ENCODE measurements at places on chromosomes 2 and 18. TPM values are rescaled to one million over a fixed set of nuclear protein-coding genes. Genes with fewer than 3 reads are reported as not detected.

DNA sequence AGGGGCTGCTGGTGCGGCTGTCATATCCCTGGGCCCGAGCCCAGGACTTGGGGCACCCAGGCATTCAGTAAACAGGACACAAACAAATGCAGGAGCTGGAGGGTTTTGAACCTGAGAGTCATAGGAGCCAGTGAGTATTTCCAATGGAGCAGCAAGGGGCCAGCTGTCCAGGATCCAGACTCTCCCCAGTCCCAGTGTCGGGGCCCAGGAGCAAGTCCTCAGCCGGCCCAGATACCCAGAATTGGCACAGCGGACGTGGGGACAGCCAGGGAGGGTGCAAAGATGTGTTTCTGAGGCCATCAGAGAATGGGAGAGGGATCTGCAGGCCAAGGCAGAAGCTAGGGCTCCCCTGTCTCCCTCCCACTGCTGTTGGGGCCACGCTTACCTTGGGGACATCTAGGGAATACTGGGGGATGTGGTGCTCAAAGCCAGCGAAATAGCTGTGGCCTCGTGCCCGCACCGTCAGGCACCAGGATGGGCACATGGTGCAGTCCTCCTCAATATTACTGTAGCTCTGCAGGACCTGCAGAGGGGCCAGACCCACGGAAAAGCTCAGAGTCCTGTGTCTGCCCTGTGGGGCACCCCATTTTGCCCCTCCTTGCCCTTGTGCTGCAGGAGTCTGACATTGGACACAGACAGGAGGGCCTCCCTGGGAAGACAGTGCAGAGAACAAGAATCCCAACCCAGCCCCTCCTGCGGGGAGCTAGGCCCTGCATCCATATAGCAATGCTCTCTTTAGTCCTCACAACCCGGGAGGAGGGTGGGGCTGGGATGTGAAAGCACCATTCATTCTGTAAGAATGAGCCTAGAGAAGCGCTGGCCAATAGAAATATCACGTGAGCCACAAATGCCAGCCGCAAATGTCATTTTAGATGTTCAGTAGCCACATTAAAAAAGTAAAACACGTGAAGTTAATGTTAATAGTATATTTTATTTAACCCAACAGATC, 15.4 kb downstream of the CFAP65 start:
- no peak for DNase-seq

- DNase-seq = no peak
Measured at GRCh38 chr2:100603414-100603813, 40.6 kb downstream of the PDCL3 start.

Gene SALL3
- not detected for total RNA-seq

Gene DRC1
- 0.21 TPM for total RNA-seq

- DNase-seq = no peak
Measured at GRCh38 chr2:47236503-47237215, 81.6 kb upstream of the STPG4 start.

- no peak for DNase-seq
Measured at GRCh38 chr2:192828947-192829346, 634.2 kb upstream of the TMEFF2 start.

- DNase-seq = no peak
Measured at GRCh38 chr2:47094511-47095142, 60.5 kb downstream of the STPG4 start.

GRCh38 chr2:168158586-168158985, 88.8 kb downstream of the STK39 start:
- no peak for DNase-seq

Gene AGXT
- not detected for total RNA-seq

Gene FAM124B
- 82.0 TPM for total RNA-seq

GRCh38 chr2:192969055-192969454, 774.3 kb upstream of the TMEFF2 start:
- DNase-seq = no peak

DNA sequence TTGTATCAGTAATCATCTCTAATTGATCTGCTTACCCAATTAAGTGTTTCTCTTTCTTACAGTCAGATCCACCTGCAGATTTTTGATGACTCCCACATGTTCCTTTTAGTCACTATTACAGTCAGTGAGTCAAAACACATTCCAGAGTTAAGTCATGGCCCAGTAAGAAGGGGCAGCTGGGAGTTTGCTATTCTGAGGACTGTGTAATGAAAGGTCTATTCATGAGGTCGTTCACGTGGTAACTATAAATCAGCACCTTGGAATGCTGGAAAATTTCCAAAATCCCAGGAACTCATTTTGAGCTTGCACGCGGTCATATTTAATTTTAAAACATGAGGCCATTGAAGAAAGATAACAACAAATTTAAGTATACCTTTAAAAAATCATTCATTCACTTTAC, 252.5 kb downstream of the XIRP2 start:
- peak; percentile 86 for DNase-seq

Gene BCS1L
- total RNA-seq = 57.4 TPM

Gene ARHGAP15
- not detected for total RNA-seq

- no peak for DNase-seq
Measured at GRCh38 chr2:219699440-219699821, 72.0 kb downstream of the SLC4A3 start.

- peak; percentile 9 for DNase-seq
Measured at GRCh38 chr18:32439802-32440201, 30.9 kb downstream of the GAREM1 start.

Gene POTEC
- not detected for total RNA-seq

- DNase-seq = no peak
Measured at GRCh38 chr2:109220860-109221259, 91.9 kb downstream of the SH3RF3 start.

- DNase-seq = no peak
Measured at GRCh38 chr2:12676771-12677170, 40.0 kb upstream of the TRIB2 start.

GRCh38 chr2:19046986-19047780, 311.2 kb downstream of the OSR1 start:
- DNase-seq = no peak

DNA sequence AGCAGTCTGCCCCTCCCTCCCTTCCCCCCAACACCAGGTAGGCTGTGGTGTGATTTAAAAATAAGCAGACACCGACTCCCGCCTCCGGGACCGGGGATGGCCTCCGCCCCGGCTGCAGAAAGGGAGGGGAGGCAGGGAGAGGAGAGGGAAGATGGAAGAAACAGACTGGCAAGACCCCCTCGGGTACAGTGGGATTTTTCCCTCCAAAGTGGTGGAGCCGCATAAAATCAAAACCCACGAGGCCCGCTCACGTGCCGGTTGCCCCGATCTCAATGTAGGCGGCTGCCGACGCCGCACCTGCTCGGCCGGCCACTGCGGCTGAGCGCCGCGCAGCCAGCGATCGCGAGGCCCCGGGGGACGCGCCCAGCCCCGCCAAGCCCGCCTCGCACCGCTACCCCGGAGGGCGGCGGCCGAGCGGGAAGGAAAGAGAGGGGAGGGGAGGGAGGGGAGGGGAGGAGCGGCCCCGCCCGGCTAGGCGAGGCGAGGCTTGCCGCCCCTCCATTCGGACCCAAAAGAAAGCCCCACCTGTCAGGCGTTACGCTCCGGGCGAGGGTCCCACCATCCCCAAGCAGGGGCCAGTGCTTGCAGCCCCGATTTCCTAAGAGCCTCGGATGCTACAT, 811 bp downstream of the ADD2 start:
- DNase-seq = no peak

GRCh38 chr2:45888641-45889040, 237.2 kb downstream of the PRKCE start:
- no peak for DNase-seq

Gene RBKS
- 0.74 TPM for total RNA-seq

DNA sequence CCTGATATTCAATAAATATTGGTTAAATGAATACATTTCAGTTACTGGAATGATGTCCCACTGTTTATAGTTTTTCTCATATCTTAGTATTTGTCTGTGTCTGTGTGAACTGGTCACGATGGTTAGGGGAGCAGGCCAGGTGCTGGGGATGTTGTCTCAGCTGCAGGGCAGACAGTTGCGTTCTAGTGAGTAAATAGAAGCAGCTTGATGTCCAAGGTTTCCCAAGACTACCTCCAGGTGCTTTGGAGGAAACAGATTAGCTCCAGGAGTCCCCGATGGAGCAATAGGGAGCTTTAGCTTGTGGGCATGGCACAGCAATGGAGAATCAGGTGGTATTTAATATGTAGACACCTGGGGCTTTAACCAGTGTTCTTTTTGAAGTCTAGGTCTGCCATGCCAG, 75.5 kb downstream of the GULP1 start:
- no peak for DNase-seq

GRCh38 chr2:174827371-174828369, 63.4 kb upstream of the CHRNA1 start:
- DNase-seq = peak; percentile 82

GRCh38 chr2:116167107-116167506, 1647.4 kb upstream of the DDX18 start:
- no peak for DNase-seq

Gene ABCG8
- not detected for total RNA-seq

Gene RNF152
- total RNA-seq = 27.5 TPM

Gene SLC4A3
- total RNA-seq = 0.21 TPM

- no peak for DNase-seq
Measured at GRCh38 chr18:59877361-59877760, 22.4 kb upstream of the PMAIP1 start.

- peak; percentile 49 for DNase-seq
Measured at GRCh38 chr18:2654169-2654927, 1.2 kb upstream of the SMCHD1 start.

Gene GCKR
- total RNA-seq = 1.2 TPM

DNA sequence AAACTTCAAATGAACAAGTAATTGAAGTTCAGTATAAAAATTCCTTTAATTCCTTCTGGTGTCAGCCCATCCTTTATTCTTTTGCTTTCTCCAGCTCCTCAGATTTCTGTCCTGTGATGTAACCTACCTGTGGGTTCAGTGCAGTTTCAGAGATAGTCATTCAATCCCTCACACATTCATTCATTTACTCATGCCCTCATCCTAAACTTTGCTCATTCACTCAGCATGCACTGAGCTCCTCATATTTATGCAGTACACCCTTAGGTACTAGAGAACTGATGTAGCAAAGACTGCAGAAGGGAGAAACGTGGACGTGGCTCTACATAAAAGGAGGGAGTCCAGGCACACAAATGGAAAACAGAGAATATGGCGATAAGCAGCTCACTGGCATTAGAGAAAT, 45.3 kb upstream of the STAT1 start:
- DNase-seq = no peak

Gene POTEE
- total RNA-seq = 0.21 TPM

- peak; percentile 69 for DNase-seq
Measured at GRCh38 chr2:72293620-72294019, 146.0 kb upstream of the CYP26B1 start.

Gene CETN1
- total RNA-seq = not detected

GRCh38 chr2:152407204-152407721, 72.3 kb downstream of the FMNL2 start:
- no peak for DNase-seq

Gene RNF125
- total RNA-seq = 0.92 TPM

GRCh38 chr2:9271091-9271490, 64.5 kb downstream of the ASAP2 start:
- no peak for DNase-seq

DNA sequence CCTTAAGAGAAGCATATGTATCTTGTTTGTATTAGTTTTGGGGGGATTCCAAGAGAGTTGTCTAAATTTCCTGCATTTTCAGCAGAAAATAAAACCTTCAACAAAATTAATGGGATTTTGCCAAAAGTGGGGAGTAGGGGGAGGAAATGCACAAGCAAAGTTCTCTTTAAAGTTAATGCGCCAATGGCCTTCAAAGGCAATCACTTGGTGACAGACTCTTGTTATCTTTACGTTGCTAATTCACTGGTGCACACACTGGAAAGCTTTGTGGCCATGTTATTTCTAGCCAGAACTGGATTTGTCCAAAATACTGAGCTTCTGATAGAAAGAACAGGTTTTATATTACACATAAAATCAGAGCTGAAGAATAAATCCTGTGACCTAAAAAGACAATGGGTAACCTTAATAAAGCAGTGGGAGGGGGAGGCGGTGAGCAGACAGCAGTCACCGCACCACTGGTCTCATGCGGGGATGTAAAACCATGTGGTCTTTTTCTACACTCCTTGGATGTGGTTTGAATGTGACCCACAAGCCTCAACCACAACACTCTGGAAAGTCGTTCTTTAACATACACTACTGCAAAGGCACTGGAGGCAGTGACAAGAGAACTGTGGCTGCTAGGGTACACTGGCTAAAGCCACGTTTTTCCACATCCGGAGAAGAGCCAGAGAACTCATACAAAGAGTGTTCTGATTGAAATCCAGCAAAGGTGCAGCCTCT, 176.9 kb upstream of the SMAD7 start:
- no peak for DNase-seq

Gene COPS9
- 196 TPM for total RNA-seq

DNA sequence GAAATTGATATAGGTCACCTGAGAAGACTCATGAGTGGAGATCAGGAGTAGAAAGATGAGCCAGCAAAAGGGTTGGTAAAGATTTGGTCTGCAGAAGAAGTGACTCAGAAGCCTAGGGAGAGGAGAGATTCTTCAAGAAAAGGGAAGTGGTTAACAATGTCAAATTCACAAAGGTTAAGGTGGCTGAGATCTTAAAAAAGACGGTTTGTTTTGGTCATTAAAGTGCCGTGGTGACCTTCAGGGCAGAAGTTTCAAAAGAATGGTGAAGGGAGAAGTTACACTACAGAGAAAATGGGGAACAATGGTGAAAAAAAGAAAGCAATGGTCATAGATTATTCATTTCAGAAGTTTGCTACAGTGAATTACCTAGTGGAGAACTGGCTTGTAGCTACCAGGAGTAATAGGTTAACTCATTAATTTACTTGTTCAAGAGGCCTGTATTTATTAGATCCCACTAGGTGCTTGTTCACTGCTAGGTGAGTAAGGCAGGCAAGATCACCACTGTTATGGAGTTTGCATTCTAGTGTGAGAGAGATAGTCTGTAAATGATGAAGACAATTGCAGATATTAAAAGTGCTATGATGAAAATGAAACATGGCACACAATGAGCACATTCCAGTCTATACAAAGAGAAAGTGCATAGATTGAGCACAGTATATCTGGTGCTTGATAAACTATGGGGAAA, 43.0 kb downstream of the FBXO48 start:
- DNase-seq = no peak

DNA sequence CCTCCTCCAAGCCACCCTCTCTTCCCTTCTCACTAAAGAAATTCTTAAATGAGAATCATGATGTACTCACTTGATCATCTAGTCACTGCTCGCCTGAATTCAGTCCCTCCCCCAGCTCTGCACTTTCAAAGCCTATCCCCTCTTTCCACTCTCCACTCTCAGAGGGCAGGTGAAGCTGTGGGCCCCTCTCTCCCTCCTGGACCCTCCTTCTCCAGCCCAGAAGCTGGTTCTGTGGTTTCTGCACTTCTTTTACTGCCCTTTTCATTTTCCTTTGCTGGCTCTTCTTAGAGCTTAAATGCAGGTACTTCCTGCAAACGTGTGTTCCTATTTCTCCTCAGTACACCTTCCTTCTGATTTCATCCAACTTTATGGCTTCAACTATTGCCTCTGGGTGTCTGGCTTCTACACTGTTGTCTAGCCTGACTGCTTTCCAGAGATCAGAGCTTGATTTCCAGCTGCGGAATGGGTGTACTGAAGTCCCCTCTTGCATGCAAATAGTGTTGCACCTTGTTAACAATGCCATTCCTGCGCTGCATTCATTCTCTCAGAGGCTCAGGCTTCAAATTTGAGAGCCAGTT, 15.3 kb upstream of the TXNDC2 start:
- DNase-seq = no peak

Gene BOLL
- not detected for total RNA-seq

- DNase-seq = peak; percentile 42
Measured at GRCh38 chr2:75705921-75706320, 4.8 kb downstream of the GCFC2 start.

- DNase-seq = no peak
Measured at GRCh38 chr2:23513872-23514793, 129.2 kb downstream of the KLHL29 start.
